ENCODE measurements at places on chromosomes 3 and 15.

DNA sequence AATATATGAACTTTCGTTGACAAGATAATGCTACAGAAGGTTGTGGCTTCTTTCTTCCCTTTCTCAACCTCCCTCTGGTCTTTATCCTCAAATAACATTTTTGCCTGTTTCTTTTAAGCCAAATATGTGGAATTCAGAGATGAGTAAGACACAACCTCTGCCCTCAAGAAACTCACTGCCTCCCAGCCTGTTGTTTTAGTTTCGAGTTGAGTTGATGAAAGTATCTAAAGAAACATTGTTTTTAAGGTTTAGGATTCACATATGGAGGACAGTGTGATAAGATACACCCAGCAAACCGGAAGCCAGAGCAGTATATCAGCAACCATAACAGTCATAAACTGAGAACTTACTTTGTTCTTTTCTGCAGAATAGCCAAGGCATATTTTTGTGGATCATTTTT is 218.6 kb downstream of the THSD4 start:
- peak; percentile 77 for DNase-seq

GRCh38 chr3:5822843-5823242 is 635.3 kb downstream of the EDEM1 start:
- DNase-seq = no peak

- no peak for DNase-seq
These were observed 25.2 kb upstream of the TSPAN3 start for GRCh38 chr15:77096138-77096537.

DNA sequence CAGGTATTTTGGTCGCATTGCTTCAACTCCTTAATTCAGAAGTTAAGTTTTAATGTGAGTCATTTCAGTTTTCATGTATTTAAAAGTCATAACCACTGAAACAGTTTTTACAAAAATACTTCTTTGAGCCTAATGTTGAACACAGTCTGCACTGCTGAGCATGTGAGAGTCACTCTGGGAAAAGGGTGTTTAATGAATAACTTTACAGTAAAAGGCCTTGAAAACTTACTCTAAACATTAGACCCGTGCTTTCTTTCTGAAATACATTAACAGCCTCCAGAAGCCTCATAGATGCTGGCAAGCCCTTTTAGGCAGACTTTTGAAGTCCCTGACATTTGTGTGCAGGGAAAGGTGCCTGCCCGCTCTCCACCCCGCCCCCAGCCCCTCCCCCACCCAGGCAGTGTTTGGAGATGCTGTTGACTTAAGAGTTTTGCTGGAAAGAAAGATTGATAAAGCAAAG is 68.9 kb upstream of the NR2F2 start:
- DNase-seq = no peak

DNA sequence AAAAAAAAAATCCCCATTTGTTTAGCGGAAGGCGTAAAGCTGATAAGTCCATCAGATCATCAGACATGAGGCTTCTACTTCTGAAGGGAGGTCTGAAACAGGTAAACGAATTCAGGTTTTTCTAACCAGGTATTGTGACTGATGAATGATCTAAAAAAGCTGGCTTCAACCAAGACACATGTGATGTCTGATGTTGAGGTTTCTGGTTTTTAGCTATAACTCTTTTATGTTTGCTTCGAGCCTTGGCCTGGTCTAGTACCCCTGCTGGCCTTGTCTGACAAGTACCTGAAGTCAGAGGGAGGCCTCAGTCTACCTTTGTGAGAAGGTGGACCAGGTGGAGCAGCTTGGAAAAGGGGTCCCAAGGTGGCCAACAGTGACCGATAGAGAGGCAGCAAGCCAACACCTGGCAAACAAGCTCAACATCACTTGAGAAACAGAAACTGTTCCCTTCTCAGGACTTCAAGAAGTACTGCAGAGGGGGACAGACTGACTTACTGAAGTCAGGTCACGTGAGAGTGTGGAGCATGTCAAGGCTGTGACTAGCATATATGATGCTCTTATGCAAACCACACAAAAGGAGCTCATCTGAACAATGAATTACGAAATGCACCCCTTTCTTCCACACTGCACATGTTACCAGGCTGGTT is 33.0 kb upstream of the CA12 start:
- no peak for DNase-seq

DNA sequence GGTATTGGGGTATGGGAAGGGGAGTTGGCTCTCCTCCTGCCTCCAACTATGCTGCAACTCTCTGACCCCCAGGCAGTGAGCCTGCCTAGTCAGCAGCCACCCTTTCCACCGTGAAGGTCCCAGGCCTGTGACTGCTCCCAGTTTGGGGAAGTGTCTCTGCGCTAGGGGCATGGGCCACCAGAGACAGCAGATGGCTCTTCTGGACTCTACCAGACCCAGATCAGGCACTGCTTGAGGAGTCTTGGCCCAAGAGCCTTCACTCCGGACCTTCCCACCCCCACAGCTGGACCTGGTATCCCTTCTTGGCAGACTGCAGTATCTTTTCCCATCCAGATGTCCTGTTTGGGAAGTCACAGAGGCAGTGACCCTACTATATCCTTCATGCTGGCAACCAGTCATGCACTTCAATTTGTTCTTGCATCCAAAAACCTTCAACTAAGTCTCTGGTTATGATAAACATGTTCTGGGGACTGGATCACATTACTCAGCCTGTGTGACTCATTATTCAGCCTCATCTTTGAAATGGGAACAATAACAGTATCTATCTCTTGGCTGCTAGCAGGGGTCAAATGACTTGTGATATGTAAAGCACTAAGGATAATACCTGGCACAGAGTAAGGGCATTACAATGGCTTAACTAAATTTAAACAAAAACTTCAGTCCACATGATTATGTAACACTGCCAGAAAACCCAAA is 62.7 kb downstream of the POMGNT2 start:
- peak; percentile 70 for DNase-seq

DNA sequence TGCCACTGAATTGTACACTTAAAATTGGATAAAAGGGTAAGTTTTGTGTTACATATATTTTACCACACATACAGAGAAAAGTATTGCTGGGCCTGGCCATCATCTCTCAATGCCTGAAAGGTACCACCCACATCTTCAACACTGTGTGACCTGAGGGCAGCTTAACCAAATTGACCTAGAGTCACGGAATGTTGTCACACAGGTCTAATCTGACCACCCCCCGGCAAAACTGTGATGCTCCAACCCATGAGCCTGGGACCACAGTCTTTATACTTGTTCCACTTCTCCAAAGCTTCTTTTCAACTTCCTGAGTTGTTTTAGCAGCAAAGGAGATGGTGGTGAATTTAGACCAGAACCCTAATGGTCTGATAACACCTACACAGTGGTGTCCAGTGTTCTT is 210.3 kb upstream of the TPM1 start:
- no peak for DNase-seq

- DNase-seq = no peak
These were observed 150.0 kb downstream of the MCTP2 start for GRCh38 chr15:94381384-94381783.

Data from fibroblast of the aortic adventitia (primary cell).